ENCODE measurements at places on chromosomes 4 and X.

DNA sequence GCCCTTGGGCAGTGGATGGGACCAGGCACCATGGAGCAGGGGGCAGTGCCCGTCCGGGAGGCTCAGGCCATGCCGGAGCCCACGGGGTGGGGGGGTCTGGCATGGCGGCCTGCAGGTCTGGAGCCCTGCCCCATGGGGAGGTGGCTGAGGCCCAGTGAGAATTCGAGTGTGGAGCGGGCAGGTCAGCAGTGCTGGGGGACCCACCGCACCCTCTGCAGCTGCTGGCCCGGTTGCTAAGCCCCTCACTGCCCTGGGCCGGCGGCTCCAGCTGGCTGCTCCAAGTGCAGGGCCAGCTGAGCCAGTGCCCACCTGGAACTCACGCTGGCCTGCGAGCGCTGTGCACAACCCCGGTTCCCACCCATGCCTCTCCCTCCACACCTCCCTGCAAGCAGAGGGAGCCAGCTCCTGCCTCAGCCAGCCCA, 1157.9 kb upstream of the ADGRL3 start:
- no peak for DNase-seq

DNA sequence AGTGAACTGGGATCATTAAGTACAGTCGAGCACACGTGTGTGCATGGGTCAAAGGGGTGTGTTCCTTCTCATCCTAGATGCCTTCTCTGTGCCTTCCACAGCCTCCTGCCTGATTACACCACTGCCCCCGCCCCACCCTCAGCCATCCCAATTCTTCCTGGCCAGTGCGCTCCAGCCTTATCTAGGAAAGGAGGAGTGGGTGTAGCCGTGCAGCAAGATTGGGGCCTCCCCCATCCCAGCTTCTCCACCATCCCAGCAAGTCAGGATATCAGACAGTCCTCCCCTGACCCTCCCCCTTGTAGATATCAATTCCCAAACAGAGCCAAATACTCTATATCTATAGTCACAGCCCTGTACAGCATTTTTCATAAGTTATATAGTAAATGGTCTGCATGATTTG, 22.3 kb downstream of the SLC34A2 start:
- DNase-seq = no peak

GRCh38 chr4:186451982-186452381, 103.4 kb downstream of the MTNR1A start:
- no peak for DNase-seq

DNA sequence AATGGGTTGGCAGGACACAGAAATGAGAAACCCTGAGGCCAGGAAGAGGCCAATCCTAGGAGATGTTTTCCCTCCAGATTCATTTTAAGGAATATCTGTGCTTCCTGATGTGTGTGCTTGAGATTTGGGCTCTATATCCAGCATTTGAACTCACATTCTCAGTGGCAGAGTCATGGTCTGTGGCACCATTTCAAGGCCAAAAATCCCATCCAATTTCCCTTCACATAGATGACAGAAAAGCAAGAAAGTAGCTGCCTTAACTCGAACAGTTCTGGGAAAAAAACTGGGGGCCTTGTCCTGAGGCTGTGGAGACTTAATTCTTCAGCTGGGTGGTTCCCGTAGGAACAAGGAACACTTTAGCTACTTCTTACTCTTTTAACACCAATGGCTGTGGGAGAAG, 27.4 kb downstream of the TAF7L start:
- DNase-seq = no peak

GRCh38 chr4:172709376-172709775, 459.2 kb upstream of the GALNT7 start:
- DNase-seq = no peak

- DNase-seq = no peak
Observed at GRCh38 chr4:111556141-111556781, 589.0 kb upstream of the FAM241A start.

GRCh38 chr4:931194-931959, 739 bp downstream of the GAK start:
- no peak for DNase-seq

- DNase-seq = no peak
Observed at GRCh38 chr4:54574500-54574899, 83.3 kb upstream of the KIT start.

- DNase-seq = no peak
Observed at GRCh38 chr4:306551-306961, 1.3 kb upstream of the ZNF732 start.

GRCh38 chrX:12403474-12404082, 265.3 kb downstream of the FRMPD4 start:
- no peak for DNase-seq

DNA sequence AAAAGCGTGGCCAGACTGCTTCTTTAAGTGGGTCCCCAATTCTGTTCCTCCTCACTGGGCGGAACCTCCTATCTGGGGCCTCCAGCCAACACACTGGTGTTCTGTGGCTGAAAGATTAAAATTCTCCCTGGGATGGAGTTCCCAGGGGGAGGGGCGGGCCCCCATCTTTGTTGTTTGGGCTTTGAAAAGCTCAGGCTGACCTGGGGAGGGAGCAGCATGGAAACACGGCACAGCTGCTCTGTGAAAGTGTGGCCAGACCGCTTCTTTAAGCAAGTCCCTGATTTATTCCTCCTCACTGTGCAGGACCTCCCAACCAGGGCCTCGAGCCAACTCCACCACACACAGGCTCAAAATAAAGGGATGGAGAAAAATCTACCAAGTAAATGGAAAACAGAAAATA, 219.5 kb downstream of the TMEM47 start:
- no peak for DNase-seq

DNA sequence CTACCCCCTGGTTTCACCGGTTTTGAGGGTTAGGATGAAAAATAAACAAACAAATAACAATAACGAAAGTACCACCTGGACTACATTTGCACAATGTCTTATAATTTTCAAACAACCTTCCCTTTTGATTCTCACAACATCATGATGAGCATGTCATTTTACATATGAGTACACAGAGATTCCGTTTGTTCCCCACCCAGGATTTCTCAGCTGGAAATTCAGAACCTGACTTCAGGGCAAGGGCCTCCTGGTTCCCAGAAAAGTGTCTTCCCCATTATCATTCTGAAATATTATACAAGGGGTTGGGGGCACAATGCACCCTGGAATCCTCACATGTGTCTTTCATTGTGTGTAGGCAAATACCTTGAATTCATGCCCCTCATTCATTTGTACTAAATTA, 135.8 kb upstream of the NOCT start:
- DNase-seq = no peak

DNA sequence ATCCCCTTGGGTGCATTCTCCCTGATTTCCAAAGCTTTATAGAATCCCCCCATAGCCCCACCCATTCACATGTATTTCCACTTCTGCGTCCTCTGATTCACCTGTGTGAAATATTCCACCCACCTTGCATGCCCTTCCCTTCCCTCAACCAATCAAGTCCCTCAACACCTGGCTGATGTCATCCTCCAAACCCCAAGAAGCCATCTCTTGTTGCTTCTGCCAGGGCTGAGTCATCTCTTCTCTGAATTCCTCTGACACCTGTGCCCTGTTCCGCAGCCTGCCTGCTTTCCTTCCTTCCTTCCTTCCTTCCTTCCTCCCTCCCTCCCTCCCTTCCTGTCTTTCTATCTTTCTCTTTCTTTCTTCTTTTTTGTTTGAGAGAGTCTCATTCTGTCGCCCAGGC, 9.9 kb downstream of the CRMP1 start:
- DNase-seq = no peak

DNA sequence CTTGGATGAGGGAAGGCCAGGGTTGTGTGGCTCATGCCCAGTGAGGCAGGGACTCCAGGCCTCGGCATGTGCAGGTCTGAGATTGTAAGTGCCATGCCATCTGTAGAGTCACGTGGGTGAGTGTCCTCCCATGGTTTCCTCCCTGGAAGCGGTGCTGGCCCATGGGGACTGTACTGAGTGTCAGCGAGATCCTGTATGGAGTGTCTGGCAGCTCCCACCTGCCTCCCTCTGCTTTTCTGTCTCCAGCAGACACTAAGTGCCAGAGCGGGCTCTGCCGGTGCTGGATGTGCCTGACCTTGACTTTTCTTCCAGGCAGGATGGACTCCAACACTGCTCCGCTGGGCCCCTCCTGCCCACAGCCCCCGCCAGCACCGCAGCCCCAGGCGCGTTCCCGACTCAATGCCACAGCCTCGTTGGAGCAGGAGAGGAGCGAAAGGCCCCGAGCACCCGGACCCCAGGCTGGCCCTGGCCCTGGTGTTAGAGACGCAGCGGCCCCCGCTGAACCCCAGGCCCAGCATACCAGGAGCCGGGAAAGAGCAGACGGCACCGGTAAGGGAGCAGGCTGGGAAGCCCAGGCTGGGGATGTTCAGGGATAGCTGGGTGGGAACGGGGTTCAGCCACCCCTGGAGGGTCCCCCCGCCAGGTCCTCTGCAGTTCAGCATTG, 7.6 kb downstream of the WFS1 start:
- DNase-seq = no peak

- DNase-seq = no peak
Observed at GRCh38 chr4:17203797-17204196, 305.4 kb upstream of the LDB2 start.

- no peak for DNase-seq
Observed at GRCh38 chr4:3835527-3836405, 69.6 kb downstream of the ADRA2C start.

- no peak for DNase-seq
Observed at GRCh38 chrX:28099166-28099565, 117.9 kb upstream of the DCAF8L1 start.

DNA sequence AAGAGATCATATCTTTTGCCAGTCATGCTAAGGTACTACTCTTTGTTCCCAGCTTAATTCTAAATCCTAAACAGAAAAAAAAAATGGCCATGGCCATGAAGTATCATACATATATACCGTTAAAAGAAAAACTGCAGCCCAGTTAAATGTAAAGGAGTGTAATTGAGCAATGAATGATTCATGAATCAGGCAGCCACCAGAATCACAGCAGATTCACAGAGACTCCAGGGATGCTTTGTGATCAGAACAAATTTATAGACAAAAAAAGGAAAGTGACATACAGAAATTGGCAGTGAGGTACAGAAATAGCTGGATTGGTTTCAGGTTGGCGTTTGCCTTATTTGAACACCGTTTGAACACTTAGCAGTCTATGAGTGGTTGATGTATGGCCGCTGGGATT, 42.1 kb upstream of the PDGFC start:
- DNase-seq = no peak

GRCh38 chr4:38387819-38388218, 276.2 kb upstream of the KLF3 start:
- DNase-seq = no peak

- DNase-seq = no peak
Observed at GRCh38 chr4:101050088-101050836, 297.1 kb downstream of the PPP3CA start.

- DNase-seq = no peak
Observed at GRCh38 chr4:16255730-16256129, 29.5 kb upstream of the TAPT1 start.

DNA sequence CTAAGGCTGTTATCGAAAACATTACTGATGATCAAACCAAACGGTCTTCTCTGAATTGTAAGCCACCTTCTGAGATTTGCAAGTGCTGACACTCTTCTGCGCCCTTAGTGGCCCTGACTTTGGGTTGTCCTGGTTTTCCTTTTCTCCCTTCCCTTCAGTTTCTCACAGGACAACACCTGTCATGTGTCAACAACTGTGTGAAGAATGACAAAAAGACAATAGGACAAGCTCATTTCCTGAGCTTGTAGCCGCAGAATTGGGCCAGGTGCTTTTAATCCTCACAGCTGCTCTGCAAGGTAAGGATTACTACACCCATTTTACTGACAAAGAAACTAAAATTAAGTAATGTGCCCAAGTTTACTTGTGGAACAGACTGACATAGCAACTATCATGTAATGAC, 44.9 kb upstream of the TXK start:
- DNase-seq = no peak

DNA sequence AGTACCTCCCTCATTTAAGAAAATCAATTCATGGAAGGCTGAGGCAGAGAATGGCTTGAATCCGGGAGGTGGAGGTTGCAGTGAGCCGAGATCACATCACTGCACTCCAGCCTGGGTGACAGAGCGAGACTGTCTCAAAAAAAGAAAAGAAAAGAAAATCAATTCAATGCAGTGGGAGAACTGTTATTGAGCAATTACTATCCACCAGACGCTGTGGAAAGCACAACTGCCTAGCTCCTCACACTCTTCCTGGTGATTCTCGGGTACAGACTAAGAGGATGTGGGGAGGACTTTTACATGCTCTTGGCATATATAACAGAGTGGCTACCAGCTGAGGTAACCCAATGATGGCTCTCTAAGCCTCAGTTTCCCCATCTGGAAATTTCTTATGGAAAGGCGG, 2.7 kb upstream of the TMSB4X start:
- no peak for DNase-seq

DNA sequence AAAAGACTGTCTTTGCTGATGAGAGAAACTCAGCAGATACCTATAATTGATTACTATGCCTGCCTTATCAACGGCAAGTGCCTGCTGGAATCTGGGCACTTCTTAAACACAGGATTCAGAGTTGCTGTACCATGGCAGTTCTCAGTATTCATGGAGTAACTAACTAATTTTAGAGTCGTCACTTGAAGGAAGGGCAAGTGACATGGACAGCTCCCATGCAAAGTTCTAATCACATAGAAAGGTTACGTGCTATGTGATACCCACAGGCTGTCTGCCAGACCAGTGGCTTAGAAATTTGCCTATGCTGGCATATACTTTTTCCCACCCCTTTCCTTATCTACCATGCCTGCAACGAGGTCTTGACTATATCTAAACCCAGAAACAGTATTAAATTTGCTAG, 931.1 kb upstream of the TENM3 start:
- no peak for DNase-seq

GRCh38 chrX:2934715-2935710, 5.9 kb upstream of the ARSD start:
- DNase-seq = no peak

GRCh38 chr4:79227860-79228259, 98.0 kb downstream of the NAA11 start:
- DNase-seq = no peak

GRCh38 chrX:56762220-56762619, 33.2 kb downstream of the NBDY start:
- DNase-seq = peak; percentile 57

DNA sequence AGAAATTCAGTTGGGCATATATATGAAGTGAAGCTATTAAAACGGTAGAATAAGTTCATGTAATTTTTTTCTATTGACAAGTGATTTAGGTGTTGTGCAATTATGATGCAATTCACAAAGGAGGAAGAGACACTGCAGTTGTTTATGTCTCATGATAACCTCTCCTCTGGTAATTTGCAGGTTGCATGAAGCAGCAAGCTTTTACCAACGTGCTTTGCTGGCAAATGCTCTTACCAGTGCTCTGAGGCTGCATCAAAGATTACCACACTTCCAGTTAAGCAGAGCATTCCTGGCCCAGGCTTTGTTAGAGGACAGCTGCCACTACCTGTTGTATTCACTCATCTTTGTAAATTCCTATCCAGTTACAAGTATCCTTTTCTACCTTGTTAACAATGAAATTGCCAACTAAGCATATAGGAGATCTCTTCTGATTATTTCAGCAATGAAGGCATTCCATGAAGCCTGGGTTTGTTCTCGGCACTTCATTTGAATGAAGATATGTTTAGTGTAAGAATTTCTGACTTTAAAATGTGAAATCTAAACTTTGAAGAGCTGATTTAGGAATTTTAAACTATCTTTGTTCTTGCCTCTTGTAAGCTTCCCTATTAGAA, 3.9 kb downstream of the TMEM33 start:
- DNase-seq = no peak

Measured in T-helper 2 cell (primary cell).